ENCODE measurements at places on chromosomes 2 and 18.

DNA sequence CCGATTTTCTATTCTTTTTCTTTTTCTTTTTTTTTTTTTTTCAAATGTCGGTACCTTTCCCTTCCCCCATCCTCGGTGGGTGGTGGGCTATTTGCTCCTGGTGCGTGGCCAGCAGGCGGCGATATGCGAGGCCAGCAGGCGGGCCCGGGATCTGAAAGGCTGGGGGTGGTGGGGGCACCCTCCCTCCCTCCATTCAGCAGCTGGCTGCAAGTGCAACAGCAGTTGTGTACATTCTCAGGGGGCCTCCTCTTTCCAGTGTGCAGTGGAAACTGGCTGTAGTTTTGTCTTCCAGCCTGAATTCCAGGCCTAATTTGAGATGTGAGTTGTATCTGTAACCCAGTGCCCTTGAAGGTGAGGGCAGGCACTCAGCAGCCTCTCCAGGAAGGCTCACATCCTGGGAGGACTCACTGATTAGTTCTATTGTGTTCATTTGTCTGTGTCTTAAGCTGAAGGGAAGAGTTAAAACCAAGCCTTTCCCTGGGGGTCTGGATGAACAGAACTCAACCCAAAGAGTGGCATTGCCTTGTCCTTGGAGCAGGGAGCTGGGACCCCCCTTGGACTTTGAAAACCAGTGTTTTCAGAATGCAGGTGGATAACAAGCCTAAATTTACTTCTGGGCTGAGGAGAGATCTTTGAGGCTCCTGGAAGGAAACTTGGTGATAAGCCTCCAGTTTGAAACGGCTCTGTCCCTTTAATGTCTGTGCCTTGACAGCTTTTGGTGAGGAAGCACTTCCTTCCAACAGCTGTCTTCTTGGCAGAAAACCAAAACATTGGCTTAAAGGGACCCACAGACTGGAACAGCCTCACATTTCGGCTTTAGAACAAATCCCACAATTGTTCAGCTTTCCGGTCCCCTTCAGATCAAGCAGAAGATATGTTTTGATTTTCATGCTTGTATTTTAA is 3.3 kb downstream of the MYCN start:
- DNase-seq: no peak

DNA sequence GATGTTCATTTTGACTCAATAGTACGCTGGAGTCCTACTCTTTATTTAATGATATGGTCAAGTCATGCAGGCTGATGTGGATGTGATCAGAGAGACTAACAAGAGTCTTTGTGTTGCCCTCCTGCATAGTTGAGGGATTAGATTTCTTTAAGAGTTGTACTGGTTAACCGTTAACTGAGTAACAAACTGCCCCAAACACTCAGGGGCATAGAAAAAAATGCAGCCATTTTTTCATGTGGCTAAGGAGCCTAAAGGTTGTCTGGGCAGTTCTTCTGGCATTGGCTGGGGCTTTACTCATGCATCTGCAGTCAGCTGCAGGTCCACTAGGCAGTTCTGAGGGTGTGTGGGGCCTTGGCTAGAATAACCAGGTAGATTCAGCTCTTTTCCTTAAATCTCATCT is 32.5 kb downstream of the DOCK10 start:
- no peak for DNase-seq

DNA sequence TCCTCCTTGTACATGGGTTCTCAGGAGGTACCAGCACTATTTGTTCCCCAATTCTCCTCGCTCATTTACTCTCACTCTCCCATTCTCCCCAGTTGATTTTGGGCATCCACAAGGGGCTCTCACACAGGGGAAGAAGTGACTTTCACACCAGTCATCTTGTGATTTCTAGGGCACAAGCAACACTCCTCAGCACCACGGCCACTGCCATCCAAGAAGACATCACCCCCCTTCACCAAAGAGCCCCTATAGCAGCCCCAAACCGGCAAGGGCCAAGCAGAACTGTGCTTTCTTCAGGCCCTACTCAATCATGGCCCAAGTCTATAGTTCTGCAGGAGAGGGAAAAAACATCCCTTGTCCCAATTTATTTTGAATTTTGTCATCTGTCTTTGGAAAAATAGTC is 209.2 kb upstream of the ARL4C start:
- DNase-seq: no peak

- no peak for DNase-seq
These were observed 2.1 kb downstream of the ASB1 start for GRCh38 chr2:238428866-238429265.

DNA sequence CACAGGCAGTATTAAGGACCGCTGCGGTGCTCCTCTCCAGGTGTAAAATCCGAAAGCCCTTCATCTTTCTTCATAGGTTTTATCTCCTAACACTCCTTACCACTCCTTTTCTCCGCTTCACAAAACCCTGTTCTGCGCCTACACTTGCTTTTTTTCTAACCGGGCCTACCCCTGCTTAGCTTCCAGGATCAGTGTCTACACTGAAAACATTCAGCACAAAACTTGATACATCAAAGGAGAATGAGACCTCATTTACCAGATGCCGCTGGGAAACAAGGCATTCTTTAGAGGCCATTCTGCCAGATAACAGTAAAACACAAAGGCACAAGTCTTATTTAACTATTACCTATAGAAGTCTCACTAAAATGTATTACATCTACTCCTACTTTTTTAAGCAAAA is 13.1 kb downstream of the CHST10 start:
- DNase-seq: no peak

- DNase-seq: no peak
These were observed 60.0 kb downstream of the DOCK10 start for GRCh38 chr2:224982226-224982625.

DNA sequence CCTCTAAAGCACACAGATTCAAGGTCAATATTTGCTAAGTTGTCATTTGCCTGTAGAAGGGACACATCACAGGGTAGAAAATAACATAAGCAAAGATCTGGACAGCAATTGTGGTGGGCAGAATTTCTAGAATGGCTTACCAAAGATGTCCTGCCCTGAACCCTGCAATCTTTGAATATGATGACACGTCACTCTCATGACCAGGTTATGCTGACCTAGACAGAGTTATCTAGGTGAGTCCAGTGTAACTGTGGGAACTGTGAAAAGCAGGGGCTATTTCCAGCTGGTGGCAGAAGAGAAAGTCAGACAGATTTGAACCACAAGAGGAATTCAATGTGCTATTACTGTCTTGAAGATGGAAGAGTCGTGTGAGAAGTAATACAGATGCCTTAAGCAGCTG is 112.3 kb upstream of the CNGA3 start:
- DNase-seq: no peak

DNA sequence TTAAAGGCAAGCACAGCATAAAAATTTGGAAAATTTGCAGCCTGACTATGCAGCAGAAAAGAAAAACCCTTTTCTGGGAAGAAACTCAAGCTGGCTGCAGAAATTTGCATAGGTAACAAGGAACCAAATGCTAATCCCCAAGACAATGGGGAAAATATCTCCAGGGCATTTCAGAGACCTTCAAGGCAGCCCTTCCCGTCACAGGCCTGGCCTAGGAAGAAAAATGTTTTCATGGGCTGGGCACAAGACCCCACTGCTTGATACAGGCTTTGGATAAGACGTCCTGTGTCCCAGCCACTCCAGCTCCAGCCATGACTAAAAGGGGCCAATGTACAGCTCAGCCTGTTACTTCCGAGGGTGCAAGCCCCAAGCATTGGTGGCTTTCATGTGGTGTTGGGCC is 717.6 kb downstream of the TDRD15 start:
- DNase-seq: no peak

DNA sequence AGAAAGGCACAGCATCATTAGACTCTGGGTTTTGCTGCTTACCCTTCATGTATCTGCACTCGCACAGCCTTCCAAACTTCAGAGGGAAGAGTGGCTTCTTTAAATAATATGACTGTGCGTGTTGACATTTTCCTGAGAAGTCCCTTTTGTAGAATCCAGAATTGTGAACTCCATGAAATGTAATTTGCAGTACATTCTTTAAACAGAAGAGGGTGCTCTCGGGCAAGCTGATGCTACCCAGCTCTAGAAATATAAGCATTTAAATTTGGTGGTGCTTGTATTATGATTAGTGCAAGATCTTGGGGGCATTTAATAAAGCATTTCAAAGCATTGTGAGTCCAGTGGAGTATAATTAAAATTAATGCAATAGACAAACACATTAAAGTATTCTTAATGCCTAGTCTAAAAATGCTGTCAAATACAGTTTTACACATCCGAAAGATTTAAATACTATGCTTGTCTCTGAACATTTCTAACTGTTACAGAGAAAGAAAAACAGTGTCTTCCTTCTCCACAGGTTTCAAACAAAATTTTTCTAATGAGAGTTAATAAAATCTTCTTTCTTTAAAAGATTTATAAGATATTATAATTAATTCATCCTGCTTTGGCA is 17.3 kb upstream of the GTF2A1L start:
- no peak for DNase-seq

DNA sequence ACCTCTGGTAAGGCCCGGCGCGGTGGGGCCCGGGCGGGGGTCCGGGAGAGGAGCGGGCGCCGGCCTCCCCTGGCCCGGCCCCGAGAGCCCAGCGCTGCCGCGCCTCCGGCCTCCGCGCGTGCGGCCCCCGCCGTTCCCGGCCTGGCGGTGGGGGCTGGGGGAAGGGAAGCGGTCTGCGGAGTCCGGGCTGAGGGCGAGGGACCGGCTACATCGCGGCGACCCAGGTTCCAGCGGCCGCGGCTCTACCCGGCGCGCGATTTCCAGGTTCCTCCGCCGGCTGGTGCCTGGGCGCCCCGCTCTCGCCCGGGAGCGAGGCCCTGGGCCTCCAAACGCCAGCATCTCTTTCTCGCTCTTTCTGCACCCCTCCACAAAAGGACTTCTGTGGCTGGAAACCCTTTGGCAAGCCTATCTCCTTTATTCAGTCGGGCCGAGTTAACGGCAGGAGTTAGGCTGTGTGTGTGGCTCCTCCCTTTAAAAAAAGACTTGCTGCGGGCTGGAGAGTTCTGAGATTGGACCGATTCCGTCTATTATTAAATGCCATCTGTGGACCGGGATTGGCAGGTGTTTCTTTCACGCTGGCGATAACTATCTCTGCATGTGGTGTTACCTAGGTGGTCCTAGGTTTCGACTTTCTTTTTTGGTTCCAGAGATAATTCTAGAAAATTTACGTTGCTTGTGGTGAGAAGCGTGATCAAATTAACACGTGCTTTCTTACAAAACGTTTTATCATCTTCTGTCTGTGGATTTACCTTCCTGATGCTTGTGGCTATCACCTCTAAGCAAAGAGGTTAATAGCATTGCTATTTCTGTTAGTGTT is 592 bp downstream of the ME2 start:
- DNase-seq: no peak

GRCh38 chr2:191800874-191801273 is 46.0 kb downstream of the CAVIN2 start:
- DNase-seq: no peak

DNA sequence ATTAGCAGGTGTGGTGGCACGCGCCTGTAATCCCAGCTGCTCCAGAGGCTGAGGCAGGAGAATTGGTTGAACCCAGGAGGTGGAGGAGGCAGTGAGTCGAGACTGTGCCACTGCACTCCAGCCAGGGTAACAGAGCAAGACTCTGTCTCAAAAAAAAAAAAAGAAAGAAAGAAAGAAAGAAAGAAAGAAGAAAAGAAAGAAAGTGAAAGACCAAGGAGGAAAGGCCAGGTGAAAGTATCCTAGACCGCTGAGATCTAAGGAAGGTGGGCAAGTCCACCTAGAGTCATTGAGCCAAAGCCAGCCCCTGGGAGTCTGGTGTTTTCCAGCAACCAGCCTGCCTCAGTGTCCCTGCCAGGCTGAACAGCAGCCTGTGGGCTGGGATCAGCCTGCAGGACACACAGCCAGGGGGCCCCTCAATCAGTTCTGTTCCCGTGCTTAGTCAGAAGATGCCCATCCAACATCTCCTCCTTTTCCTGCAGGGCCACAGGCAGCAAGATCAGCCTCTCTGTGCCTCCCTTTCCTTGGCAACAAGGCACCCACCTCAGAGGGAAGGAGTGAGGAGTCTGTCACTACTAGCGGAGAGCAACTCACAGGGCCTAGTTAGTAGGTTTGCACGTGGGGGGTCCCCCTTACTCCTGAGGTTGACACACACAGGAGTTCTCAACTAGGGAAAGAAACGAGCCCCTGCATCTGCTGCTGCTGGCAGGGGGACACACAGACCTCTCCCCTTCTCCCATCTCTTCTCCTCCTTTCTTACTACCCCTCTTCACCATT is 64.1 kb downstream of the SMAD7 start:
- no peak for DNase-seq

DNA sequence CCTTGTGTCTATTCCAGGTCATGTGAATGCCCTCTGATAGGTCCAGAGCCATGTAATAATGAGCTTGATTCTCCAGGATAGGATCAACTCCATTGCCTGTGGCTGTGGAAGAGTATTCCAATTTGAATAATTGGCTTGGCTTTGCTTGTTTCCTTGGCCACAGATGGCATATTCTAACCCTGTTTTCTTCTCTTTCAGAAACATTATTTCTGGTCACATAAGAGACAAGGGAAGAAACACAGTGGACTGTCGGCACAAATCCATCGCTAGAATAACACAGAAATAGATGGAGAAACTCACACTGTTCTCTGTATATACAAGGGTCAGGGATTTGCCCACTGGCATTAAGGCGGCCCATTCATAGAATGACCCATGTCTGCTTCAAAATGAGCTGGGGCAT is 278.4 kb upstream of the CCDC68 start:
- no peak for DNase-seq

GRCh38 chr2:59463426-59463825 is 1090.0 kb downstream of the BCL11A start:
- no peak for DNase-seq

GRCh38 chr2:84830095-84830494 is 50.8 kb downstream of the TRABD2A start:
- no peak for DNase-seq

DNA sequence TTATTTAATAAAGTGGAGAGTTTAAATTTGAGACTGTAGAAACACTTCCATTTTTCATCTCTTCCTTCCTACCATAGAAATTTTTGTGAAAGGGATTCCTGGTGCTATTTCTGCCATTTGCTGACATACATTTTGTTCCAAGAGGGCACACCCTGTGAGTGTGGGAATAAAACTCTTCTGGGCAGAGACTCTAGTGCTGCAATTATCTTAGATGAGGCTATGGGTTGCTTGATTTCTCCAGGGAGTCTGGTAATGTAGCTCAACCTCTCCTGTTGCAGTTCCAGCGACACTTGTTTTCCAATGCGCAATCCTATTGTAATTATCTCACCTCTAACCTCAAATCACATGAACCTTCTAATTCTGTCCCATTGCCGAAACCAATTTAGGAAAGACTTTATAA is 60.1 kb upstream of the ZSWIM2 start:
- no peak for DNase-seq

- no peak for DNase-seq
These were observed 1.9 kb downstream of the TLX2 start for GRCh38 chr2:74515981-74516633.

- peak; percentile 45 for DNase-seq
These were observed 265.7 kb downstream of the TCF4 start for GRCh38 chr18:55322178-55322735.

GRCh38 chr2:159902722-159903121 is 104.7 kb upstream of the CD302 start:
- DNase-seq: no peak

GRCh38 chr2:65708086-65708485 is 275.7 kb upstream of the SPRED2 start:
- no peak for DNase-seq

GRCh38 chr18:23933407-23933806 is 81.1 kb upstream of the TTC39C start:
- no peak for DNase-seq
